ENCODE measurements at places on chromosomes 4 and X. TPM values are rescaled to one million over a fixed set of nuclear protein-coding genes. Genes with fewer than 3 reads are reported as not detected.

The TXK gene
- total RNA-seq = 7.9 TPM

GRCh38 chr4:6134612-6135220 is 65.6 kb downstream of the JAKMIP1 start:
- H3K27me3 ChIP-seq = no peaks in the 10 kb centered on the region
- DNase-seq = no peak
- H3K36me3 ChIP-seq = no peaks in the 10 kb centered on the region
- H3K27ac ChIP-seq = no peak overlapping the region

DNA sequence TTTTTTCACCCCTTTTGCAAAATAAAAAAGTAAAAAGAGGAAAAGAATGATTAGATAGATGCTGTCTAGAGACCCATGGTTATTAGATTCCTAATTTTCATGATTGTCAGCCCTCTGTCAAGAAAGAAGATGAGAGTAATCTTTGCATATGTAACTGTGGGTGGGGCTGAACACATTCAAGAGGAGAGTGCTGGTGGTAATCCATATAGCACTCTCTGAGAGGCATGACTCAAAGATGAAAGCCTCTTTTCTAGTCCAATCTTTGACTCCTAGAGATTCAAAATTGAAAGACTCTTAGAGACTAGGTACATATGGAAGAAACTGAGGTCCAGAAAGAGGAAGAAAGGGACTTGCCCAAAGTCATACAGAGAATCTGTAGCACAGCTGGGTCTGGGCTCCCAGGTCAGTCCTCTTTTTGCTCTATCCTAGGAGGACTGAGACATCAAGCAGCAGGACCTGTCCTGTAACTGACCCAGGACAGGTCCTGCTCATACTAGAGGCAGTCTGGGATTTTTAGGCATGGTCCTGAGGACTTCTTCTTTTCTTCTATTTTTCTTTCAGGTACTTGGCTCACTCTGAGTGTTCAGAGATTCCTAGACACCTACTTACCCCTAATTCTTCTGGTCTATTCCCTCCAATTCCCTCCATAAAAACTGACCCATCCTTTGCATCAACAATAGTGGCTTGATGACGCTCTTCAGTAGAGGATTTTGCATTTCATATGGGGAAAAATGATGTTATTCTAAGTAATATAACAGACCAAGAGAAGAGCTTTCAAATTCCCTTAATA is 23.8 kb downstream of the VSIG4 start:
- H3K27ac ChIP-seq = no peak overlapping the region
- DNase-seq = no peak
- H3K4me3 ChIP-seq = no peak overlapping the region

DNA sequence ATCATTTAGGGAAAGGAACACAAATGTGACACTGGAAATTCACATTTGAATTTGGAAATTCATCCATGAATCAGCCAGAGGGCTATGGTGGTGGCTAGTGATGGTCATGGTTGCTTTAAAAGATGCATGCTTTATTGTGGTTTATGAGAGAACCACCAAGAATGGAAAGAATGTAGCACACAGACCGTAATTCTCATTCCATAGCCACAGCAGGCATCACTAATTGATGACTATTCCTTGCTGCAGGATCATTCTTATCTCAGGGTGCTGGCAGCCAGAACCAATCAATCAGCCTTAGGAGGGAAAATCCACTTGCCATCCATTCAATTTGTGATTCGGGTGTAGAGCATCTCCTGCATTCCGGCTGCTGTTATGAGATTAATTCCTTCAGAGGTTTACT is 115.6 kb downstream of the DHRSX start:
- no peak overlapping the region for H3K4me3 ChIP-seq
- no peak for DNase-seq
- no peak overlapping the region for H3K27ac ChIP-seq
- H3K36me3 ChIP-seq = peaks cover 6% of the 10 kb centered on the region
- H3K27me3 ChIP-seq = no peaks in the 10 kb centered on the region

All from kidney (tissue), 22 donors.